ENCODE measurements at places on chromosomes 6 and 20.

- no peak overlapping the region for H3K27ac ChIP-seq
- H3K27me3 ChIP-seq = peaks cover 34% of the 10 kb centered on the region
- no peak overlapping the region for H3K4me3 ChIP-seq
- H3K4me1 ChIP-seq = no peaks in the 10 kb centered on the region
Measured at GRCh38 chr6:116556065-116556464, 2.5 kb downstream of the CALHM4 start.

- H3K4me1 ChIP-seq = peaks cover 33% of the 10 kb centered on the region
- no peaks in the 10 kb centered on the region for H3K36me3 ChIP-seq
- DNase-seq = no peak
- H3K27ac ChIP-seq = no peak overlapping the region
Measured at GRCh38 chr6:116253188-116253504, 729 bp downstream of the TSPYL4 start.

GRCh38 chr20:42576167-42576566, 613.5 kb downstream of the PTPRT start:
- no peaks in the 10 kb centered on the region for H3K27me3 ChIP-seq
- H3K36me3 ChIP-seq = no peaks in the 10 kb centered on the region
- no peak for DNase-seq
- no peak overlapping the region for H3K27ac ChIP-seq
- H3K4me1 ChIP-seq = no peaks in the 10 kb centered on the region
- H3K4me3 ChIP-seq = no peak overlapping the region

- no peak overlapping the region for H3K27ac ChIP-seq
- no peak for DNase-seq
- H3K27me3 ChIP-seq = peaks cover 33% of the 10 kb centered on the region
Measured at GRCh38 chr6:17470202-17470937, 77.0 kb downstream of the CAP2 start.

DNA sequence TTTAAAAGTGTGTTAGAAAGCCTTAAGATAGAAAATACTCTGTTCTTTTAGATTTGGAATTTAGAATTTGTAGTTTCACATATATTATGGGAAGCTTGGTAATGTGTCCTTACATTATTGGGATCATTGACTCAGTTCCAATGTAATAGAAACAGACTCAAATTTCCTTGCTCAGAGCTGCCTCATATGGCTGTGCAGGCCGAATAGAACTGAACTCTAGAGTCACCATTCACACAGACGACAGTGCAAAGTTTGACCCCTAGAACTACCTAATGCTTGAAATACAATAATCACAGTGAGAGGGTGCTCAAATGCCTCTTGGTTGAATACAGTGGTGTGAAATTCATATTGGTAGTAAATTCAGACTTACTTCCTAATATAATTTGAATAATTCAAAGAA, 482.7 kb upstream of the CITED2 start:
- no peaks in the 10 kb centered on the region for H3K36me3 ChIP-seq
- H3K4me3 ChIP-seq = no peak overlapping the region
- H3K27ac ChIP-seq = no peak overlapping the region
- H3K4me1 ChIP-seq = no peaks in the 10 kb centered on the region

All from T-helper 17 cell (primary cell).